ENCODE measurements at places on chromosomes 4 and X. TPM values are rescaled to one million over a fixed set of nuclear protein-coding genes. Genes with fewer than 3 reads are reported as not detected.

- peaks cover 20% of the 10 kb centered on the region for H3K4me1 ChIP-seq
- H3K27ac ChIP-seq = no peak overlapping the region
- DNase-seq = no peak
- H3K27me3 ChIP-seq = peaks cover 36% of the 10 kb centered on the region
- H3K4me3 ChIP-seq = no peak overlapping the region
Measured at GRCh38 chr4:6195602-6196319, 4.6 kb downstream of the JAKMIP1 start.

DNA sequence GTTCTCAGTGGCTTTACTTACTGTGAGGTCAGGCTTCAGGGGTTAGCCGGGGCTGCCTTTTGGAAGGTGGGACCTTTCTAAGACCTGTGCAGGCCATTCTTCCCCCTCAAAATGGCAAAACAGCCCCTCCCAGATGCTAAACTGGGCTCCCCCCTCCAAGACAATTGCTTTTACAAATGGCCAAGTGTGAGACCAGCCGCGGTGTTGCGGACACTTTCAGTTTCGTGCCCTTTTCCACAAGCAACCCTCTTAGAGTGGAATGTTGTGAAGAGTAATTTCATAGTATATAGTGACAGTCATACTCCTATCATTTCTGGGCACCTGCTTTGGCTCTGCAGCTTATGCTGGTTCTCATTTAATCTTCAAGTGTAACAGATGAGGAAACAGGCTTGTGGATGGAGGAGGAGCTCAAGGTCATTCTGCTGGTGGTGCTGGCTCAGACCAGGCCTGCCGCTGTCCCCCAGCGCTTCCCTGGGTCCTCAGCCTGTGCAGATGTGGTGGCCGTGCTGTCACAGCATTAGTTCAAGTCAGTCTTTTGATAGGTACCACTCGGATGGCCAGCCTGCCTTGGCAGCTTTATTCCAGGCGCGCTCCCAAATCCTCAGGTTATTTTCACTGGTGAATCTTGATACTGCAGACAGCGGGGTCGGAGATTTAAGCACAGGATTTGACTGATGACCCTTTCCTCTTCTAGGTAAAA is 55.0 kb upstream of the TADA2B start:
- peaks cover 65% of the 10 kb centered on the region for H3K4me1 ChIP-seq
- peak overlapping the region; percentile 96 for H3K4me3 ChIP-seq
- peaks cover 8% of the 10 kb centered on the region for H3K36me3 ChIP-seq
- peak overlapping the region; percentile 93 for H3K27ac ChIP-seq

DNA sequence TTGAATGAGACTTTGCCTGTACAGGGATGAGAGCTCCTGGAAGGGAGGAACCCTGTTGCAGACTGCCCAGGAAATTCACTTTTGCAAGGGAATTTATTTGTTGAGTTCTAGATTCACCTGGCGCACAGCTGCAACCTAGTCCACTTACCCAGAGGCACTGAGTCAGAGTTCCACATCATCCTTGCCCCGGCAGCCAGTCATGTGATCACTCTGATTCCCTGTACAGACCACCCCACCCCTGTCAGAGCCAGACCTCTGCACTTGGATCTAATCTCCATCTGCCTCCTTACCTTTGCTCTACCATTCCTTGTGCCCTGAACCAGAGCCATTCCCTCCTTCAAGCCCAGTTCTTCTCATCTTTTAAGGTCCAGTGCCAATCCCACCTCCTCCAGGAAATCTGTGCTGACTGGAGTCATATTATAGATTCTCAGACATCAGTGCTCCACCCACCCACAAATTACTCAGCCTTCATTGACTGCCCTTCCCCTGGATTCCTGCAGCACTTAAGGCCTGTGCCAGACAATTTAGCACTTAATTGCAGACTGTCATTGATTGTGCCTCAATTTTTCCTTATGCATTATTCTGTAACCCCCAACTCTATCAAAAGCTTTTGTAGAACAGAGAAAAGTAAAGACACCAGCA is 84.1 kb upstream of the MAGEA4 start:
- H3K27me3 ChIP-seq = no peaks in the 10 kb centered on the region
- no peaks in the 10 kb centered on the region for H3K36me3 ChIP-seq

DNA sequence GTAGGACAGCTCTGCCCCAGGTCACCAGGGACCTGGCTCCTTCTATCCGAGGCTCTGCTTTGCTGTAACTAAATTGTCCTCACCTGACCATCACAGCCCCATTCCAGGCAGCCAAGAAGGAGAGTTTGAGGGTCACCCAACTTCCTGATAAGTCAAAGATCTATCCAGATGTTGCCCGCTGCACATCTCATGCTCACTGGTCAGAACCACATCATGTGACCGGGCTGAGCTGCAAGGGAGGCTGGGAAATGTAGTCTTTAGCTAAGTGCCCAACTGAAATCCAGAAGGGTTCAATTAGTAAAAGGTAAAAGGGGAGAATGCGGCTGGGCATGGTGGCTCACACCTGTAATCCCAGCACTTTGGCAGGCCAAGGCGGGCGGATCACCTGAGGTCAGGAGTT is 18.4 kb downstream of the HMX1 start:
- H3K27me3 ChIP-seq = peaks cover 33% of the 10 kb centered on the region
- H3K27ac ChIP-seq = no peak overlapping the region
- no peak overlapping the region for H3K4me3 ChIP-seq
- no peaks in the 10 kb centered on the region for H3K4me1 ChIP-seq
- DNase-seq = no peak

DNA sequence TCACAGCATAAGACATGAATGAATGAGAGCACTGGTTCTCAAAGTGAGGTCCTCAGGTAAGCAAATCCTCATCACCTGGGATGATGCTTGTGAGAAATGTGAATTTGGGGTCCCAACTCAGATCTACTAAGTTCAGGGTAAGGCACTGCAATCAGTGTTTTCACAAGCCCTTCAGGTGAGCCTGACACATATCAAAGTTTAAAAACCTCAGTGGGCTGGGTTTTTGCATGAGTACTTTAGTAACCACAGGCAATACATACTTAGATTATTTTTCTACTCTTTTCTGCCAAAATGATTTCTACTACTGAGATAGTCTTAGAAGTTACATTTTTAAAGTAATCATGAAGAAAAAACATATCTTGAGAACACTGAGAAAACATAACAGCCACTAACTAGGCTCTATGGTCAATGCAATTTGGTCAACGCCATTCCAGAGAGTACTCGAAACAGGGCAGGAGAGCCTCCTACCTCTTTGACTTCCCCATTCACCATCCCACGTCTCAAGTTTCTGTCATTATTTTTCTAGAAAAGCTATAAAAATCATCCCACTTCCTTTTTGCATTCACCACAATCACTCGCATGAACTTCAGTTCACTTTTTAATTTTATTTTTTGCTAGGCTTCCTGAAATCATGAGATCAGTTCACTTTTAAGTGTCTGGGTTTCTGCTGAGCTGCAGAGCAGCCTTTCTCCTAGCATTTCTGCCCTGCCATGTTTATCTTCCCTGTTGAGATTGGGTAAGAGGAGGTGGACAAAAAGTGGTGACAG is 73.8 kb downstream of the MFAP3L start:
- H3K27ac ChIP-seq = no peak overlapping the region
- peaks cover 11% of the 10 kb centered on the region for H3K27me3 ChIP-seq
- peaks cover 3% of the 10 kb centered on the region for H3K4me1 ChIP-seq

DNA sequence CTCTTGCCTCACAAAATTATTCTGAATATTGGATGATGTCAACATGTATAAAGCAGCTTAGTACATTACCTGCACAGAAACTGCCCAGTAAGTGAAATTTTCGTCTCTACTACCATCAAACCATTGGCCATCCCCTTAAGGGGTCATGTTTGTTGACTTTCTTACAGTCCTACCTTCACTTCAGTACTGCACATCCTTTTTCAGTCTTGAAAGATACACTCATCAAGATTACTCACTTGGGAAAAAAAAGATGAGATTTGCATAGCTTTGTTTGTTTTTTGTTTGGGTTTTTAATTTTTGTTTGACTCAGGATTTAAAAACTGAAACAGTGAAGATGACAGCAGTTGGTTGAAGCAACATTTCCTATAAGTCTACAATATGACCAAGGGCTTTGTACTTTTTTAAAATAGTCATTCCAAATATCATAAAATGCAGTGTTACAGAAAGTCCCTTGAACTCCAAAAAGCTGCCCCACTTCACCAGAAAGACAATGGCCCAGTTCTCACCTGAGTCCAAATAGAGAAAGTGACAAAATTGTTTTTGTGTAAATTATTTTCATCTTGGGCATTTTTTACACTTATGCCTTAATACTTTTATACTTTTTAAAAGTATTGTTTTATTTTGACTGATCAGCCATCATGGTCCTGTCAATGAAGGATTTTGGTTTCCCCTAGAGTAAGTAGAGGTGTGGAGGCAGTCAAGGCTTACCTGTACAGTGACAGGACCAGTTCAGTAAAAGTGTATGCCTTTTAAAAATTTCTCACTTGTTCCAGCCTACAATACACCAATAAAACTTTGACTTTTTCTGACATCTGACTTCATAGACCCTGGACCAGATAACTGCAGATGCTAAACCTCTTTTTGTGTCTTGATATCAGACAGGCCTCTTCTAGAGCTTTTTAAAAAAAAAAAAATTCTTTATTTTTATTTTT is 59.7 kb upstream of the EDA2R start:
- DNase-seq = no peak
- no peaks in the 10 kb centered on the region for H3K4me1 ChIP-seq
- no peak overlapping the region for H3K27ac ChIP-seq
- H3K4me3 ChIP-seq = no peak overlapping the region
- H3K36me3 ChIP-seq = no peaks in the 10 kb centered on the region

GRCh38 chr4:140220058-140220457 is 66.1 kb upstream of the MAML3 start:
- peaks cover 2% of the 10 kb centered on the region for H3K27me3 ChIP-seq
- no peak overlapping the region for H3K4me3 ChIP-seq
- no peak overlapping the region for H3K27ac ChIP-seq
- H3K36me3 ChIP-seq = no peaks in the 10 kb centered on the region
- H3K4me1 ChIP-seq = no peaks in the 10 kb centered on the region
- no peak for DNase-seq

The CITED1 gene
- 0.25 TPM for total RNA-seq

The RHOXF2 gene
- not detected for total RNA-seq

The ERAS gene
- not detected for total RNA-seq
